ENCODE measurements at places on chromosomes 7 and 10.

DNA sequence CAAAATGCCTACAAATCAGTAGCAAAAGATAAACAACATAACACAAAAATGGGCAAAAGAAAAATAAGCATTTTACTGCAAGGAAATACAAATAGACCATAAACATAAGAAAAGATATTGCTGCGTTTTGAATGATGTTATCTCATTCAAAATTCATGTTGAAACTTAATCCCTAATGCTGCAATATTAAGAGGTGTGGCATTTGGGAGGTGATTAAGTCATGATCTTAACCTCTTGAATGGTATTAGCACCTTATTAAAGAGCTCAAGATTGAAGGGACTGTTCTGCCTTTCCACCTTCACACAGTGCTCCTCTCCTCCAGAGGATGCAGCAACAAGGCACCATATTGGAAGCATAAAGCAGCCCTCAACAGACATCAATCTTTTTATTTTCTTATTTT is 12.4 kb upstream of the TNKS2 start:
- no peak for DNase-seq

DNA sequence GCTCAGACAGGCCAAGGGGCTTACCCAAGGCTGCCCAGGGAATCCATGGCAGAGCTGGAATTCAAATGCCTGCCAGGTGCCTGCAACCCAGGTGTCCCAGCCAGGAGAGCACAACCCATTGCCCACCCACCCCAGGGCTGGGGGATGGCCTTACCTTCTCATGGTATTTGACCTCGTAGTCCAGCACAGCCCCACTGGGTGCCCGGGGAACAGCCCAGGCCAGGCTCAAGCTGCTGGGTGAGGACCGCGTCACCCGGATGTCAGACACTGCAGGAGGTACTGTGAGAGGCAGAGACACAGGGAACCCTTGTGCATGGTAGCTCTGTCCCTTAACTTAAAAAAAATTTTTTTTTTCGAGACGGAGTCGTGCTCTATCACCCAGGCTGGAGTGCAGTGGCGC is 9.0 kb downstream of the EPHB4 start:
- DNase-seq = no peak

DNA sequence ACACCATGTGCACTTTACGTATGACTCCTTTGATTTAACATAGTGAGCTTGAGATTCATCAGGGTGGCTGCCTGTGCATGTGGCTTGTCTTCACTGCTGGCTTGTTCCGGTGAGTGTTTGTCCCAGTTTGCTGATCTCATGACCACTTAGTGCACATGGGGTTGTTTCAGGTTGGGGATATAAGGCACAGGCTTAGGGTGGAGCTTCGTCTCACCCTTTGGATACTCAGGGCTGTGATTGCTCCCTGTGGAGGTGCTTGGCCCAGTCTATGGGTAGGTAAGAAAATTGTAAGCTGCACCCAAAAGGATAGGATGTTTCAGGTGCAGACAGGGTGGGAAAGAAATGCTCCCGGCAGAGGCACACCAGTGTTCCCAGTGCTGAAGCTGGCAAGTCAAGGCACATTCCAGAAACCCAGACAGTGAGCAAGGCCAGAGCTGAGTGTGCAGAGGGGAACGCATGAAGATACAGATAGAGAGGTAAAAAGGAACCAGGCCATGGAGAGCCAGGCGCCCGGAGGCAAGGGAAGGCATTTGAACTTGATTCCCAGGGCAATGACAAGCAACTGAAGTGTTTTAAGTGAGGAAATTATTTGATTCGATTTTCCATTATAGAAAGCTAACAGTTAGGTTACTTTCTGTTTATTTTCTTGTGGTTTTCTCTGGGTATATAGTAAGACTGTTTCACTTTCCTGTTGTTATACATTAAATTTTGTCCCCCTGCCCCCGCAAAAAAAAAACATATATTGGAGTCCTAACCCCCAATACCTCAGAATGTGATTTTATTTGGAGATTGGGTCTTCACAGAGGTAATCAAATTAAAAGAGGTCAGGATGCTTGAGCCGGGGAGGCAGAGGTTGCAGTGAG is 289.8 kb upstream of the KLF6 start:
- DNase-seq = no peak

DNA sequence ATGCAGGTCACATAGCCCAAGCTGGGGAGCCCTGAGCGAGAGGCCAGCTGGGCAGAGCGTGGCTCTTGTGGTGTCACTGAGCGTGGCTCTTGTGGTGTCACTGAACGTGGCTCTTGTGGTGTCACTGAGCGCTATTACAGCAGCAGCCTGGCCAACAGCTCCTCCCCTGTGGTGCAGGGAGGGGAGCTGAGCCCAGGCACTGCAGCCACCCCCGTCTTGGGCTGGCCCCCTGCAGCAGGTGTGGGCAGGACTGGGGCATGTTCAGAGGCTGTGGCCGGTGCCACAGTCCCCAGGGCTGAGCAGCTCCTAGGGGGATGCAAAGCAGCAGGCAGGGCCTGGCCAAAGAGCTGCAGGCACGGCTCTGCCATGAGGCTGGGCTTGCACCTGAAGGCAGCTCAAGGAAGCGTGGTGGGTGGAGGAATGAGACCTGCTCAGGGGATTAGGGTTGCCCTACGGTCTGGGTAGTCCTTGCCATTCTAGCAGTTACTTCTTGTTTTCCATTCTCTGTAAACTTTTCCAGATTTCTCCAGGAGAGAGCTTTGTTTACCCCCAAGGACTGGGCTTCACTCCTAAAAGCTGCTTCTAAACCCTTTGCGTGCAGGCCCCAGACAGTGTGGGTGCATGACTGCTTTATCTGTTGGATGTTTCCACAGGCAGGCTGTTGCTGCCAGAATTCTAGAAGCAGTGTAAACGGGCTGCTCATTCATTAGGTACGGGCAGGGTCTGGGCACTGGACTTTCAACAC is 29.2 kb downstream of the ZNF783 start:
- no peak for DNase-seq

DNA sequence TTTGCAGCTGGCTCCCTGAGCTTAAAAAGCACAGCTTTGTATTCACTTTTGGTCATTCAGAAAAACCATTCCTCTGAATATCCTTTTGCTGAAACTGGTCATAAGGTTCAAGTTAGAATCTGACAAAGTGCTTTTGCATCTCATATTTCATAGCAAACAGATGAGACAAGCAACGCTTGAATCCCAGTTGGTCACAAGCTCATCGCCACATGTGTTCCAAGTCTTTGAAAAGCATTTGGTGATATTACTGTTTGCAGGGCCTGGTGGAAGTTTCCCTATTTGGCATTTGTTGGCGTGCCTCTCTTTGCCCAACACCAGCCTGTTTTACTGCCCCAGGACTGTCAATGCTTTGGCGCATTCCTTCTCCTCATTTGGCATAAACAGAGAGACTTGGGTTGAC is 10.3 kb downstream of the TACC2 start:
- DNase-seq = no peak

DNA sequence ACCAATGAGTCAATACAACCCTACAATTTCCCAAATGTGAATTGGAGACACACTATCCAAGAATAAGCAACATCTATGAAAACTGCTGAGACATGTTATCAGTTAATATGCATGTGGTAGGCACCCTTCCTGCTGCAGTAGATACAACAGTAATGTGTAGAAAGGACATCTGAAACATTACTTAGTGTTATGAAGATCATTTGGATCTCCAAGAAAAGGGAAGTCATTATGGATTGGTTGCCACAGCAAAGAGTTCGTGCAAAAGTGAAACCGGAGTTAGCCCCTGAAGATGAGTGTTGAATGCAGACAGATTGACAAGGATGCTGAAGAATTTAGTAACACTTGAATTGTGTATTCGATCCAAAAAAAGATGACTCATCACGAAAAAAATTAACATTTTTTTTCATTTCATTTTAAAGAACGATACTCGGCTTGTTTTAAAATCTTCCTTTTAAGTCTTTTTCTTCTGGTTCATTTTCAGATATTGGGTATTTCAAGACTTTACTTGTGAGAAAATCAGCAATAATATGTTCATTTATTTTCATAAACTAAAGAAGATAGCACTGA is 322.4 kb upstream of the KLF6 start:
- no peak for DNase-seq

GRCh38 chr7:114925434-114925833 is 3.5 kb downstream of the MDFIC start:
- DNase-seq = no peak

DNA sequence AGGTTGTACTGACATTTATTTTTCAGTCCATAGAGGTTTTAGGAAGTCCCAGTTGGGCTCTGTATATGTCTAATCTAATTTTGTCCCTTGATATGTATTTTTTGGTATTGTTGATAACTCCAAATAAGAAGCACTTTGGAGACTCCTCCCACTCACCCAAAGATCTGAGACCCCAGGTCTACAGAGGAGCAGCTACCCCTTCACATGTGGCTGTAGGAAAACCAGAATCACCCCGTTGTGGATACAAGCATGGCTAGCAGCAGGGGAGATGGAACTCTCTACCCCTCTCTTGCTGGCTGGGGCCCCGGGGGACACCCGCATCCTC is 9.4 kb downstream of the HHEX start:
- no peak for DNase-seq

DNA sequence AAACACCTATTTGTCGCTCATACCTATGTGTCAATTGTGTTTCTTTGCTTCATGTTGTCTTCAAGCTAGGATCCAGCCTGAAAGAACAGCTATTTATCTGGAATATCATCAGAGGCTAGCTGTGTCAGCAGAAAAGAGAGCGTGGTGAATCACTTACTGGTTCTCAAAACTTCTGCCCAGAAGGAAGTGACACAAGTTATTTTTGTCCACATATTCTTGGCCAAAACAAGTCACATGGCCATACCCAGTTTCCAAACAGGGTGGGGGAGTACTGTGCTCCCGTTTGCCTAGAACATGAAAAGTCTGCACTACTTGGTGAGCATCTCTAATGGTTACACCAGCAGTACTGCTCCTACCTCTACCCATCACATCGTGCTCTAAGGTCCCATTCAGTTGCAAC is 160.9 kb upstream of the CSTF2T start:
- DNase-seq = no peak

GRCh38 chr10:15306735-15307280 is 64.3 kb downstream of the FAM171A1 start:
- no peak for DNase-seq

DNA sequence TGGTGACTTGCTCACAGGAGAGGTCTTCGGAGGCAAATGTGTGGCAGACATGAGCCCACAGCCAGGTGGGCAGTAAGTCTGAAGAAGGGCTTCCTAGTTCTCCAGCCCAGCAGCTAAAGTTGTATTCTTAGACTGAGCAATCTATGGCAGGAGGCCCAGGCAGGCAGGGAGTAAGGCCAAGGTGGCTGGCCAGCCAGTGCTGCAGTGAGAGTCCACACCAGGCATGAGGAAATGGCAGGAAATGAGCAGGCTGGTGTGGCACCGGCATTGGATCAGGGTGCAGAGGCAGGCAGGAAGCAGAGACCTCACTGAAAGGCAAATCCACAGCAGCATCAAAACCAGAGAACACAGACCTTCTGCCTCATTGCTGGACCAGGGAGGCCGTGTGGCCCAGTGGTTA is 84.6 kb upstream of the PDE1C start:
- no peak for DNase-seq

DNA sequence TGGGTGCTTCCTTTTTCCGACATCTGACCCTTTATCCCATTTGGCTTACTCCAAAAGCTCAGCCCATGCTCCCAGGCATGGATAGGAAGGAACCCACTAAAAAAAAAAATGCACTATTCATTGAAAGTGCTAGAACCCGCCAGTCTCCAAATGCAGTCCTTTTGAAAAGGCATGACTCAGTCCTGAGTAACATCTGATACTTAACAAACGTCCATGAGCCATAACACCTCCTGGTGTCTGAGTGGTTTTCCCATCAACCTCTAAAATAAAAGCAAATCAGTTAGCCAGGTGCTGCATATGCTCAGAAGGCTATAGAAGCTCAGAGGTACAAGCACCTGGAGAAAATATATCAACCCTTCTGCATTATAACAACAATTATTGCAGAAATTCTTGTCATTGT is 45.0 kb upstream of the CACUL1 start:
- no peak for DNase-seq

DNA sequence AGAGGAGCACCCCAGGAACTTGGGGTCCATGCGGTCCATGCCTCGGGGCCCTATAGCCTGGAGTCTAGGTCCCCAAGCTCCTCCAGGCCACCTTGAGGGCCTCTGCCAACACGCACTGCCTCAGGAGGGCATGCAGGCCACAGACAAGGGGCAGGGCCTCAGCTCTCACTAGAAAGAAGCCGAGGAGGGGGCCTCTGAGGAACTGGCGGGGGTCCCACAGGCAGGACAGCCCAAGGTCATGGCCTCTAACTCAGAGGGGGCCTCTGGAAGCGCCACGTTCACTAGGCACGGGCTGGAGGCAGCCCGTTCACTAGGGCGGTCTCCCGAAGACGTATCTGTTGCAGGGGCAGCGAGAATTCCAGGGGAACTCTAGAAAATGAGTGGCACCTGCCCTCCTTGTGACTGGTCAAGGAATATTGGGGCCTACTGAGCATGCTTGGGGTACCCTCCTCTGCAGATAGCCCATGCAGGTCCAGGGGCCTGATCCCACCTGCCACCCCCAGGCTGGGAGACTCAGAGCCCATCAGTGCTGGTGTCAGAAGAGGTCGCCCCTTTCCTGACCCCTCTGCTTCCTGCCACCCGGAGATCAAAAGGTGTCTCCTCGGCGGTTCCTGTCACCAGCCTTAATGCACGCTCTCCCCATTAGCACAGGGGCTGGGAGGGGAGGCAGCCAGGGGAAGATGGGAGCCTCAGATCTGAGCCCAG is 86.7 kb upstream of the RET start:
- no peak for DNase-seq

GRCh38 chr7:41695661-41696322 is 7.1 kb downstream of the INHBA start:
- DNase-seq = no peak

- DNase-seq = no peak
Observed at GRCh38 chr10:33521062-33521461, 186.6 kb upstream of the NRP1 start.

DNA sequence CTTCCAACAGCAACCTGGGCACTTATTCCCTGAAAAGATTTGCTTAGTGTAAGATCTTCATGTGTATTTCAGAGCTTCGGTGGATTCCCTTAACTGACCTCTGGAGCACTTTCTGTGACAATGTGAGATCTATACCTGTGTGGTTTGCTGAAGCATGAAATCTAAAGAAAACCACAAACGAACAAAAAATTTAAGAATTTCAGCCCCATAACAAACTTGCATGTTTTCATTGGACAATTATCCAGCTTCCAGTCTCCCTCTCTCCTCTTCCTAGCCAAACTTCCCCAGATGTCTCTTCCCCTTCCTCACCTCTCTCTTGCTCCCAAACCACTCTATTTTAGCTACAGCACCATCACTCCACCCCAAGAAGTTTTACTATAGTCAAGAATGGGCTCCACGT is 279.9 kb upstream of the SORCS1 start:
- DNase-seq = no peak

- DNase-seq = no peak
Observed at GRCh38 chr7:28957751-28958234, 337 bp downstream of the TRIL start.

DNA sequence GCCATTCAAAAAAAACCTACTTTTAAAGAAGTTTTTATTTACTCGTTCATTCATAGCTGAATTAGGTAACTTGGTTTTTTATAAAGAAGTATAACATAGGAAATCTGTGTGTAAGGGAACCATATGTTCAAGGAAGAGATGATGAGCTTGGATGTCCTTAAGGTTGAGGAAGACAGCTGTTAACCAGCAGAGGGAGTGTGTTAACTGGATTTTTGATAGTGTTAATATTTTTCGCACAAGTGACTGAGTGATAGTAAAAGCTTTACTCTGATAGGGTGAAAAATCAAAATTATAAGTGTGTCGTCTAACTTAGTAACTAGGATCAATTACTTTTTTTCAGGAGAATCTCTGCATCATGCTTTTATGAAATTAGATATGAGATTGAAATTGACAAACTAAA is 134.7 kb downstream of the ARL5B start:
- DNase-seq = no peak

GRCh38 chr10:120019568-120019967 is 127.0 kb downstream of the SEC23IP start:
- DNase-seq = no peak
